D341Med (cell line): ENCODE measurements at places on chromosomes 1 and 21.

DNA sequence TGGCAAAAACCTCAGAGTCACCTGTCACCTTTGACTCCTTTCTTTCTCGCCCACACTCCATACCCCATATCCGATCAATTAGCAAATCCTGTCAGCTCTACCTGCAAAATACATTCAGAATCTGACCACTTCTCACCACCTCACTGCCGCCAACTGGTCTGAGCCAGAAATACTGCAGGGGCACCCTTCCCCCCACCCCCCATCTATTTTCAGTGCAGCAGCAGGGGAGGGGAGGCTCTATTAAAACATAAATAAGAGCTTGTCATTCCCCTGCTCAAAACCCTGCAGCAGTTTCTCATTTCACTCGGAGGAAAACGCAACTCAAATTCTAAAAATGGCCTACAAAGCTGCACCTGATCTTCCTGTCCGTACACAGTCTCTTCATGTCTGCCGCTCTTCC, 3.9 kb downstream of the PKLR start:
- DNase-seq = no peak

- DNase-seq = peak; percentile 55
These were observed 177.8 kb upstream of the KLHDC7A start for GRCh38 chr1:18302788-18303413.

GRCh38 chr1:160651433-160652064, 4.7 kb upstream of the SLAMF1 start:
- no peak for DNase-seq

GRCh38 chr1:25217598-25218232, 14.6 kb downstream of the SYF2 start:
- no peak for DNase-seq

DNA sequence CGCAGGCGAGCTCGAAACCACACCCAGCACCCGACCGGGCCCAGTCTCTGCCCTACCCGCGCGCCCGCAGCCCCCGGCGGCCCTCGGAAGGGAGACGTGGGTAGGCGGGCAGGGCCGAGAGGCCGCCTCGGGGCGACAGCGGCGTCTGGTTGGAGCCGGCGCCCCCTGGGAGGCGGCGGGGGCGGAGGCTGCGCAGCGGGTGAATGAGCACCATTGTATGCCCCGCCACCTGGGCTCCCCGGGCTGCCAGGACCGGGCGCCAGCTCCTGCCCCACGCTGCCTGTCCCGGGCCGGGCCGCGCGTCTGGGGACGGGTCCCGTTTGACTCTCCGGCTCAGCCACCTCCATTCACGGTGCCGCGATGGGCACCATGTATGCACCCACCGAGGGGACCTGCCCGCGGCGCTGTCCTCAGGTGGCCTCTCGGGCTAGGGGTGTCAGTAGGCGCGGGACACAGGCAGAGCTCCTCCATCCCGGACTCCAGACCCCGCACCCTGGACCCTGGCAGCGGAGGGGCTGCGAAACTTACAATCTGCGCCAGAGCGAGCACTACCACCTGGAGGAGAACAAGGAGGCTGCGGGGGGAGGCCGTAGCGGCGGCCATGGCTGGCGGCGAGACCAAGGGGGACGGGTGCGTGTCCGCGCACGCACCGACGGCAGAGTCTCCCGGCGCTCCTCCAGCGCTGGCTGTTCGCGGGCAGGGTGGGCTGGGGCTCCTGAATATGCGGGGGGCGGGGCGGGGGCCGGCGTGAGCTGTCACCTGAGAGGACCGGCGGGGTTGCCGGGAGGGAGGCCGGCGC, at the start of gene COL9A2:
Gene COL9A2, minus strand, starts transcription at position 692 of the 799 bp plus-strand sequence. Its CDS starts 89 bp downstream, at position 603.
- peak; percentile 81 for DNase-seq

GRCh38 chr1:230898748-230899147, 30.4 kb upstream of the C1orf198 start:
- no peak for DNase-seq

- no peak for DNase-seq
These were observed 72.6 kb downstream of the SGIP1 start for GRCh38 chr1:66606362-66607065.

DNA sequence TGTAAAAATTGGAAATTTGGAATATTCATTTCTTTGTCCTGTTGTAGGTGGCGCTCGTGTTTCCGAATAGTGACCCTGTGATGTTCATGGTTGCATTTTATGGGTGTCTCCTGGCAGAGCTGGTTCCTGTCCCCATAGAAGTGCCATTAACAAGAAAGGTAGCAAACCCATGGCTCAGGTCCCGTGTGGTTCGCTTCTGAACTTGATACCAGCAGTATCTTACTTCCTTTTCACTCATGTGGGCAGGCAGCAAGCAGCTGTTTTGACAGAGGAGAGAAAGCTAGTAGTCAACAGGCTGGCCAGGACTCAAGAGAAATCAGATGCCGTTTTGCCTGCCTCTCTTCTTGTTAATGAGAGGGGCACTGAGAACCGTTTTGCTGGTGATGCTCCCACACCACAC, 72.8 kb downstream of the S100B start:
- DNase-seq = no peak

DNA sequence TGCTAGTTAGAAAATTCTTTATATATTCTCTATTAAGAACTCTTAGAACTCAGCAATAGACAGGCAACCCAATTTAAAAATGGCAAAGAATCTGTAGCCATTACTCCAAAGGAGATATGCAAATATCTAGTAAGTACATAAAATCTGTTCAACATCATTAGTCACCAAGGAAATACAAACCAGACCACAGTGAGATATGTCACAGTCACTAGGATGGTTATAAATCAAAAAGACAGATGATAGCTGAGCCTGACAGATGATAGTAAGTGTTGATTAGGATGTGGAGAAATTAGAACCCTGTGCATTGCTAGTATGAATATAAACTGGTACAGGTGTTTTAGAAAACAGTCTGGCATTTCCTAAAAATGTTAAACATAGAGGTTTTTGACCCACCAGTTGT, 26.6 kb downstream of the SRSF11 start:
- no peak for DNase-seq

DNA sequence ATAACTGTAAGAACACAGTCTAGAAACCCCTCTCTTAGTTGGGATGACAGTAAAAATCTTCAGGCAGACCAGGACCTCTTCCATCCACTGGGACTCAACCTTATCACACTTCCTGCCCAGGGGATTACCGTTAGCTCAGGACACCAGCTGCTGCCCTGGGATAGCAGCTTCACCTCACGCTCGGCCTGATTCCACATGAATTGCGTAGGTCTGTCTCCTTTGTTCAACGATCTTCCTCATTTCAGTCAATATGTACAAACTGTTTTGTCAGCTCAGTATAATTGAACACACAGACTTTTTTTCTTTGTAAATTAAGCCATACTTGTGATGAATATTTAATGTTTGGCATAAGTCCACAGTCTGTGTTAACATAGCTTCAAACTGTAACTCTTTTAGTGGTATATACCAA, 290.4 kb downstream of the GRIK1 start:
- peak; percentile 20 for DNase-seq

DNA sequence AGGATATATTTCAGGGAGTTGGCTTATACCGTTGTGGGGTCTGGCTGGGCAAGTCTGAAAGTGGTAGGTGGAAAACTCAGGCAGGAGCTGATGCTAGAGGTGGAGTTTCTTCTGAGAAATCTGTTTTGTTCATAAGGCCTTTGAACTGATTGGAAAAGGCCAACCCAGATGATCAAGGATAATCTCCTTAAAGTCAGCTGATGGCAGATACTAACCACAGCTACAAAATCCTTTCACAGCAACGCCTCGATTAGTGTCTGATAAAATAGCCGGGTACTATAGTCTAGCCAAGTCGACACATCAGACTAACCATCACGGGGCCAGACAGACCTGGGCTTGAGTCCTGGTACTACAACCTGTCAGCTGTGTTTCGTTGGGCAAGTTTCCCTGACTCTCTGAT, 21.4 kb downstream of the OPRD1 start:
- no peak for DNase-seq

GRCh38 chr1:235515844-235516512, 11.7 kb upstream of the B3GALNT2 start:
- no peak for DNase-seq

GRCh38 chr1:169112241-169112640, 5.8 kb downstream of the ATP1B1 start:
- no peak for DNase-seq

DNA sequence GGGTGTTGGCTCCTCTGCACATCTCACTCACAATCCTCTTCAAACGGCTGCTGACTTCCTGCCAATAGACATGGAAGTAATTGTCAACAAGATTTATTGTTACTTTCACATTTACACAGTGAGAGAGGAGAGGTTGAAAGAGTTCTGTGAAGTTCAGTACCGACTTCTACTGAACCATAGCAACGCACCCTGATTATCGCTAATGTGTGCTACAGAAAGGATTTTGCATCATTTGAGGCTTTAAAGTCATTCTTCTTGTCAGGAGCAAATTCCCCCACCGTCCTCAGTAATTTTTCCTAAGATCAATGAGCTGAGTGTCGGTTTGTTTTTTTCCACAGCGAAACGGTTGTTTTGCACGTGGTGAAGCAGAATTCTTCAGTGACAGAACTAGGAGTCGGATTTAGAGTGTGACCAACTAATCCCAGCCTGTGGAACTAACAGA, 361.0 kb downstream of the ADGRL2 start:
- no peak for DNase-seq

GRCh38 chr1:55789466-55789865, 574.3 kb upstream of the USP24 start:
- no peak for DNase-seq

- DNase-seq = peak; percentile 24
These were observed 400 bp upstream of the KRTAP10-12 start for GRCh38 chr21:44696572-44696971.

GRCh38 chr1:37038227-37039093, 4.1 kb upstream of the GRIK3 start:
- DNase-seq = peak; percentile 72

DNA sequence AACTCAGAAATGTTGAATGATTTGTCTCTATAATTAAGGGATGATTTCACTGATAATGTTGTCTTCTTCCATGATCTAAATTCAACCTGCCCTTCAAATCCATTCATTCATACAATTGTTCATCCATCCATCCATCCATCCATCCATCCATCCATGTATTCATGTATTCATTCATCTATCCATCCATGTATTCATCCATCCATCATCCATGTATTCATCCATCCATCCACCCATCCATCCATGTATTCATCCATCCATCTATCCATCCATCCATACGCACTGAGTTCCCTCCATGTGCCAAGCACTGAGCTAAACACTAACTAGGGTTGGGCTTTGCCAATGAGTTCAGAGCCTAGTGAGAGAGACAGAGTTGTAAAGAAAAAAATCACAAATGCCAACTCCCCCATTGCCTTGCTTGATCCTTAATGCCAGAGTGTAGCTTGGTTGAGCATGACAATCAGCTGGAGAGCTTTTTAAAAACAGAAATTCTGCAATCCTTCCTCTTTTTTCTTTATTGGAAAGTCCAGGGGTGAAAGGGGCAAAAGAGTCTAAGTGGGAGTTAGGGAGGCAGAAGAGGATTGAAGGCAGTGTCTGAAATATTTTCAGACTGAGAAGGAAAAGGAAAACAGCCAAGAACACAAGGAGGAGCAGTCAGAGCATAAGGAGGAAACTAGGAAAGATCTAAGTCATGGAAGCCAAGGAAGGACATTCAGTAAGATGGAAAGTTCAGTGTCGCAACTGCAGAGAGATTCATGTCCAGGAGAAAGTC, 92.4 kb upstream of the ERG start:
- DNase-seq = no peak

DNA sequence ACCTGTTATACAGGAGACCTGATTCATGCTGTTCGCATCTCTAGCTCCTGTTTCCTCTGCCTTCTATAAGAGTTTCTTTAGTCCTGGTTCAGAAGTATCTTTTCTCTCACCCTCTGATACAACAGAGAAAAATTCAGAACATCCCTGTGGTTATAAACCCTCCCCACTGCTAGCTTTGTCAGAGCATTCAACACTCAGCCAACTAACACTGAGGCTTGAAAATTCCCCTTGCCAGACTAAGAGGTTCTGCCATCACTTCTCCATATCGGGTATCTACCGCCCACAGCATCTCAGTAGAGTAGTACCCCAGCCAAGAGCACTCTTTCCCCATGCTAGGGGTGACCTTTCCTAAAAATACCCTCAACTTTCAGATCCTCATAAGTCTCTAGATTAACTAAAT, 19.6 kb upstream of the PIK3R3 start:
- DNase-seq = no peak

DNA sequence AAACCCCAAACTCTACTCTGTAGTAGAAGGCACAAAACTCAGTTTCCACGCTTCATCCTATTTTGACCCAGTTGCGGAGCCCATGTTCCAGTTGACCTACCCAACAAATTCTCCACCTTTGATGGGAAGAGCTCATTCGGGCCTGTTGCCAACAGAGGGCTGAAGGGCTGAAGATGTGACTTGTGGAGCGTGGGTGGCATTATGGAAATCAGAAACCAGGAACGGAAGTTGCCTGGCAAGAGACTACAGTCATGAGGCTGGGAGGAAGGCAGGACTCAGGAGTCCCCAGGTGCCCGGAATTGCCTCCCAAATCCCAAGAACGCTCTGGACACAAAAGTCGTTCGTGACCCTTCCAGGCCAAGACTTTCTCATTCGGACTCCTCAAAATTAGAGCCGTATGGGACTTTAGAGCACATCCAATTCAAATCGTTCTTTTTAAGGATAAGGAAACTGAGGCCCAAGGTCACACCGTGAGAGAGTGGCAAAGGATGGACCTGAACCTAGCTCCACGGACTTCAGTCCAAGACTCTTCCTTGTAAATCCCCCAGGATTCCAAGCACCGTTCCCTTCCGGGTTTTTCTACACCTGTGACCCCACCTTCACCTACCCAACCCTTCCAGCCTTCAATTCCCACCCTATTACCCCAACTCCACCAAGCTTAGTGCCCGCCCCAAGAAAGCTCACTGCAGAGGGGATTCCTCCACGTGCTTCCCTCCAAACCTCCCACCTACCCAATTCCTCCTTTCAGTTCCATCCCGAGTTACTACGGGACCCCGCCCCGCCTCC, 739 bp downstream of the SMG5 start:
- no peak for DNase-seq

DNA sequence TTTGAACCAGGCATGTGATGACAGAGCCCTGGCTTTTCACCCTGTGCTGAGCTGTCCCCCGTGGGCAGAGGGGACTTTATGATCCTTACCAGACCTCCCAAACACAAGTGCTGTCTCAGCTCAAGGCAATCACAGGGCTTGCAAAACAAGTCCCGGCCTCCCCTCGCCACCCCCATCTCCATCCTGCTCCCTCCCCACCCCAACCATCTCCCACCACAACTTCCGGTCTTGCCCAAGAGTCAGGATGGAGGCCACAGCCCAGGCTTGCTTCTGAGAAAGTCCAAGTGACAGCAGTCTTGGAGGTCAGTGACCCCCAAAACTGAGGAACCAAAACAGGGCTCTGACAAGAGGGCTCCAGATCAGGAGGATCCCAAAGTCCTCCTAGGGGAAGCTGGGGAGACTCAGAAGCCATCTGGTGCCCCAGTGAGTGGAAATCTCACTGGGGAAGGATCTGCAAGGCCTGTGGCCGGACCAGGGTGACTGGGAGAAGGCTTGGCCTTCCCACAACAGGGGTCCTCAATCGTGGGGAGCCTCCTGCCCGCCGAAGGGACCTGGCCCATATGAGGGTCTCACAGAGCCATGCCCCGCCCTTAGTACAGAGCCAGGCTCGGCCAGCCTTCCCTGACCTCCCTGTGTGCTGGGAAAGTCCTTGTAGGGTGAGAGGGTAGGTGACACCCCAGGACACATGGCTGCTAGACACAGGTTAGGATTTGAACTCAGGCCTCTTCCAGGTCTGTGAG, 4.5 kb upstream of the SDC3 start:
- DNase-seq = no peak

GRCh38 chr1:107124694-107125093, 16.1 kb upstream of the NTNG1 start:
- no peak for DNase-seq

- DNase-seq = no peak
These were observed 14.4 kb downstream of the CD34 start for GRCh38 chr1:207896547-207896946.
